ENCODE measurements at places on chromosomes 1 and 21.

DNA sequence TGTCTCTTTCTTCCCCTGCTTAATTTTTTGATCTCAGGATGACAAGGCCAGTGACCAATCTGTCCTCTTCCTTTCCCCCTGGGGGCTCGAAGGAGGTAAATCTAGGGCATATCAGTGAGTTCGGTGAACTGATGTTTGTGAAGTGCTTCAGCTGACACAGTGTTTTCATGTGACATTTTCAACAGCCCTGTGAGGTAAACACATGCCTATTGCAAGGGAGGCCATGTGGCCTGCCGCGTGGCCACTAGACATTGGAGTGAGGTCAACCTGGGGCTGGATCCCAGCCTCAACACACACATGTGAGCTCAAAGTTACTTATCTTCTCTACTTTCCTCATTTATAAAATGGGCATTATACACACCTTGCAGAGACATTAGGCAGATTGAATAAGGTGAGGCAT lies 126.3 kb downstream of the PLPP3 start:
- no peak for DNase-seq

DNA sequence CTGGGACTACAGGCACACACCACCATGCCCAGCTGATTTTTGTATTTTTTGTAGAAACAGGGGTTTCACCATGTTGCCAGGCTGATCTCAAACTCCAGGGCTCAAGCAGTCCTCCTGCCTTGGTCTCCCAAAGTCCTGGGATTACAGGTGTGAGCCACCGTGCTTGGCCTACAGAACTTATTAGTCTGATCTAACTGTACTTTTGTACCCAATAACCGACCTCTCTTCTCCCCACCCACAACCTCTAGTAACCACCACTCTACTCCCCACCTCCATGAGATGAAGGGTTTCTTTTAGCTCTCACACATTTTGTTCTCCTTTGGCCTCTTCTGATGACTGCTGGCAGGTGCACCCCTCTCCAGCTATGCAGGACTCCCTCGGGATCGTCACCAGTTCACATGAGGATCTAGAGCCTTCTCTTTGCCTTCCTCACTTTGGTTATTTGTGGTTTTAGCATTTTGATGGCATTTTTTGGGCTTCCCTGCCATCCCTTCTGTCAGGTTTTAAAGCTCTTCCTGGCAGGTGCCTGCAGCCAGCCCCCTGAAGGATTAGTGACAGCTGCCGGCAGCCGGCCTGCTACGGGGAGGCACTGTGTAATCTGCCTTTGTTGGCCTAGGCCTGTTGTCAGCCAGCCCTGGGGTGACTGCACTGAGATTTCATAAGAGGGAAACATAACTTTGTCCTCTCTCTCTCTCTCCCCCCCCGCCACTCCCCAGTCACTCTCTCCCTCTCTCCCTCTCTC lies 99.8 kb upstream of the ATP1A1 start:
- DNase-seq, result peak; percentile 41

- DNase-seq, result no peak
Observed at GRCh38 chr1:221783437-221783836, 41.5 kb upstream of the DUSP10 start.

DNA sequence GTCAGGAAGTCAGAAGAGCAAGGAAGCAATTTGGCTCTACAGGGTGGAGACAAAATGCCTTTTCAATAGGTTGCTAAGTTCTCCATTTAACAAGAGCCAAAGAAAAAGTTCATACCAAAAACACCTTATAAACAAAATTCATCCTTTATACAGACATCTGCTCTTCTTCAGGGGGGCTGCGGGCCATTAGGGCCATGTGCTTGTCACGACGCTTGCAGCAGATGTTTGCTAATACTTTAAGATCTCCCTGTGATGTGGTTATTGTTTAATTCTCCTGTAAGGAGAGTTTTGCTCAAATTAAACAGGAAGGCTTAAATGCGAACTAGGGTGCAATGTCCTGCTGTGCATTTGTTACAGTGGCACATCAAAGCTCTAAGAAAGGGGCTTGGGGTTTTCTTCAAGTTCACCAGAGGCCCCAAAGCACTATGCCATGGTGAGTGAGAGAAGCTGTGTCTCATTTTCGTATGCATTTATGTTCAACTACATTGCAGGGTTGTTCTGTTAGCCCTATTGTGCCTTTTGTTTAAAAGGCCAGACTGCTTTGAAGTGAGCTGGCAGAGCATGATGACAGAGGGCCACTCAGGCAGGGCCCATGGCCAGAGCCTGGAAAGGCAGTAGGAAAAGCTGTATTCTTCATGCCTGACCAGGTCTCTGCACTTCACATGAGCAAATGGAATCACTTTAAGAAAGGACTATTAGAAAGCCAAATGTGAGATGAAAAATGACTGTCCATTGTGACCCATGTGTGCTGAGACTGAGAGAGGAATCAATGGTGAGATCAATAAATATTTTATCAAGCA lies 24.8 kb upstream of the NTPCR start:
- no peak for DNase-seq

GRCh38 chr1:47842228-47842919 lies 154.8 kb downstream of the TRABD2B start:
- DNase-seq, result peak; percentile 16

DNA sequence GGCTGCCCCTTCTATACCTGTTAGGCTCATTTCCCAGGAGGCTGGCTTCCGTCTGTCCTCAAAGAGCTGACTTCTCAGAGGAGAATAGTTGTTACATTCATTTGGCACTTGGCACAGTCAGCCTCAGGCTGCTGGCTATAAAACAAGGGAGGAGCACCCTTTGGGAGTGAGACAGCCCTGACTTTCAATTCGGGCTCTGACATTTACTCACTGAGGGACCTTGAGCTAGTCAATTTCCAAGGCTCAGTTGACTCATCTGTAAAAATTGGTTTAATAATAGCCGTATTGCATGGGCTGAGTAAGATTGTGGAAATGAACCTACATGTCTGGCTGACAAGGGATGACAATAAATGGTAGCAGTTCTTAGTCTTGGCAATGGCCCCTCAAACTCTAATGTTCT lies 13.7 kb downstream of the ALX3 start:
- no peak for DNase-seq

GRCh38 chr1:4825800-4826450 lies 171.5 kb downstream of the AJAP1 start:
- no peak for DNase-seq

DNA sequence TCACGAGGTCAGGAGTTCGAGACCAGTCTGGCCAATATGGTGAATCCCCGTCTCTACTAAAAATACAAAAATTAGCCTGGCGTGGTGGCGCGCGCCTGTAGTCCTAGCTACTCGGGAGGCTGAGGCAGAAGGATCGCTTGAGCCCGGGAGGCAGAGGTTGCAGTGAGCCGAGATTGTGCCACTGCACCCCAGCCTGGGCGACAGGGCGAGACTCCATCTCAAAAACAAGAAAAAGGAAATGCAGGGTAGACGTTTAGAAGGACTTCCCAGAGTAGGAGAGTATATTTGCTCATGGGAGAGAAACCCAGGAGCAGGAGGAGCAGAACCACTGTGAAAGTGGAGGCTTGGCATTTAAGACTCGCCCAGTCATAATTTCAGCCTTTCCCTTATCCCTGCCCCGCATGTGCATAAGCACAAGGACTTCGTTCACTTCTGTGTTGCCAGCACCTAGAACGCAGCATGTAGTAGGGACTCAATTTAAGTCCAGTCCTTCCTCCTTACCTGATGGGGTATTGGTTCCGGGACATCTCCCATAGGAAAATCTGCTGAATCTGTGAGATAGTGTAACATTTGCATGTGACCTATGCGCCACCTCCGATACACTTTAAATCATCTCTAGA lies 5.2 kb upstream of the MEF2D start:
- DNase-seq, result no peak
